Cardiac muscle cell (in vitro differentiated cells and primary cell): ENCODE measurements at places on chromosomes 7 and 10.
A peak's percentile ranks its signal among the peaks of the same experiment; 100 is the strongest.

DNA sequence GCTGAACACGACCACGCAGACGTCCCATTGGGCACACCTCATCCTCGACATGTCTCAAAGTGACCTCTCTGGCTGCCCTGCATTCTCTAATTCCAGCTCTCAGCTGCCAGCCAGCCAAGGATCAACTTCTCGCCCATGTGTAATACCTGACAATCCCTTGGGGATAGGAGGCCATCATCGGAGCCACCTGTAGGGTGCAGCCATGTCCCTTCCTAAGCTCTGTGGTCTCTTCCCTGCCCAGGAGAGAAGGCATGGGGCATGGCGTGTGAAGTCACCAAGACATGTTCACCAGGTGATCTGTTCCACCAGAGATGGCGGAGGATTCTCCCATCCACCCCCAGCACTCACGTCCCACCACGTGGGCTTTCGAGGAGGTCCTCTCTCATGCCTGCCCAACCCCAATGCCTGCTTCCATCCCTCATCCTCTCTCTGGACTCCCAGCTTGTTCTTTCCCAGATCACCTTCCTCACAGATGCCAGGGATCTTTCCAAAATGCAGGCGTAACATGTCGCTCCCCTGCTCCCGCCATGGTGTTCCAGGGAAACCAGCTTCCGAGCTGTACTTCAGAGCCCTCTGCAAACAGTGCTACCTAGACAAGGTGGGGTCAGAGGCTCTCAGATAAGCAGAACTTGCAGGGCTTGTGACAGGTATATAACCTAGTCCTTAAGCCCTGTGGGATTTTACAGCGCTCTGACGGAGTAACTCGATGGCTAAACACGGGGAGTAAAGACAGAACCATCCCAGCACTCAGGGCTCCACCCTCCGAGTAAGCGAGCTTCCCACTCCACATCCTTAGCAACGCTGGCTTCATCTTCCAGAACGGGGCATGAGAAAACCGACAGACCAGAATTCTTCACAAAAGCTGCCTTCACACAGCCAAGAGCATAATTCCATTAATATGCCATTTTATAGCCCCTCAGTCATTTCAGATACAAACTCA, 41.1 kb downstream of the BRI3 start:
- DNase-seq = no peak

DNA sequence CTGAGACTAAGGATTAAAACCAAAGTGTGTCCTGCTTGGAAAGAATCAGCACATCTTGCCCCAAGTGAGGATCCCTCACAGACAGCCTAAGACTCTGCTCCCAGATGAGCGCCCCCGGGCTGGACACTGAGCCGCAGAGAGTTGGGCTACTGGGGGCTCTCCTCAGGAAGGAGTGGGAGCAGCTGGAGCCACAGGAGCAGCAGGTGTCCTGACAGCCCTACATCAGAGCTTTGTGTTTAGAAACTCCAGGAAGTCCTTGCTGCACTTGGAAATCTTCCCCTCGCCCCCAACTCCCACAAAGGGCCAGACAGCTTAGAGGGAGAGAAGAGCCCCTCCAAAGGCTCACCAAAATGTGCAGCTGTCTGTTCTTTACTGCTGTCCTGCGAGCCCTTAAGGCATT, 172.2 kb downstream of the HERPUD2 start:
- DNase-seq = no peak

GRCh38 chr10:118278649-118279048, 63.5 kb downstream of the FAM204A start:
- DNase-seq = no peak

DNA sequence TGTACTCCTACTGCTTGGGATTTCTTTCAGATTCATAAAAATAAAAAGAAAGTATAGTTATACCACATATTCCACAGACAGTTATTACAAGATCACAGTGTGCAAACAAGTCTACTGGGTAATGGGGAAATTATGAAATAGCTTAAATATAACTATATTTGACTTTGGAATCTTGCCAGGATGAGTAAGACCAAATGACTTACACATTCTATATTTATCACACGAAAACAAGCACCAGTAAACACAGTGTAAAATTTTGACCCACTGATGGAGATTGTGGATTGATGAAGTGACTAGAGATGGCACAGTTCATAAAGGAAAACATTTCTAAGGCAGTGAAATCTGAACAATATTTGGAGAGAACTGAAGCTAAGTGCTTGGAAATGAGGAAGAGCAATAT, 339.7 kb downstream of the THSD7A start:
- no peak for DNase-seq

DNA sequence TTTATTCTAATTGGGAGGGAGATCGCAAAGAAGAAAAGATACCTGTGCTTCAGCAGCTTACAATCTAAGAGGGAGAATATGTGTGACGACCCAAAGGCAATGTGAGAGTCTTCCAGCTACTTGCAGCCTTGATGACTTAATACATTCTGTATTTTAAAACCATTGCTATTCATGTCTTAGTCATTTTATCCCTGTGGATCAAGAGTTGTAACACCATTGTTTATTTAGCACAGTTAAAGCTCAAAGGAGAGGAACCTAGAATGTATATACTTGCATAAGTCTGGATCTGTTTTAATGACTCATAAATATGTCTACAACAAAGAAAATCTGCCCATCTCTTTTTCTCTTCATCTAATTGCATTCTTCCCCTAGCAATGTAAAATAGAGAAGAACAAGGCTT, 117.9 kb upstream of the DLX6 start:
- no peak for DNase-seq

DNA sequence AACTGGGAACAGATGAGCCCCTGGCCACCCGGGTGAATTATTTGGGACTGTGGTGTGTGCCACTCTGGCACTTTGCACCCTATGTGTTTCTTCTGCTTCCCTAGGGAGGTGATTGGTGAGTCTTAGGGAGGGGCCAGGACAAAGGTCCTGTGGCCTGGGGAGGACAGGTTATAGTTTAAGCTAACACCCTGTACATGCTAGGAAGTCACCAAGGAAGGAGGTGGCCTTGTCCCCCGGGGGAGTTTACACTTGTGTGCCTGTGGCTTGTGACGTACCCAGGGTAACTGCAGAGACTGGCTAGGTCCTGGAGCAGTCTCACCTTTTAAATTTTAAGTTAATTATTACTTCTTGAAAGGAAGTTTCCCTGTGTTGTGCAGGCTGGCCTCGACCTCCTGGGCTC, 196.2 kb downstream of the BAMBI start:
- no peak for DNase-seq

GRCh38 chr7:69204943-69205342, 393.3 kb upstream of the AUTS2 start:
- DNase-seq = peak; percentile 7

DNA sequence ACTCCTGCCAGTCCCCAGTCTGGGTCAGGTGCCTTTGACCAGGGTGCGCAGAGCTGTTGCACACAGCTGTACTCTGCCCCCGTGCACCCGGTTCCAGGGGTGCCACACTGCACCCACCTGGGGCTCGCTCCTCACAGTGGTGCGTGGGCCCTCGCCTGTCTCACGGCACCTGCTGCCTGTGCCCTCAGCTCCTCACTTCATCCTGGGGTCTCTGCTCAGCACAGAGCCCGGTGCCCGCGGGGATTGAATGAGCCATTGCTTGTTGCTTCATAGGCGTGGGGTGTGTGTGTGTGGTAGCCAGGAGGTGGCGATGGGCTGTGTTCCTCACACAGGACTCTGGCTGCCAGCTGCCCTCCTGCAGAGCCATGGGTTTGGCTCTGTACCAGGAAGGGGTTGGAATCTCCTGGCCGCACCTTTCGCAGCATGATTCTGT, 18.5 kb downstream of the EIF3B start:
- DNase-seq = no peak
